Caco-2 (cell line): ENCODE measurements at places on chromosomes 6 and 20.

DNA sequence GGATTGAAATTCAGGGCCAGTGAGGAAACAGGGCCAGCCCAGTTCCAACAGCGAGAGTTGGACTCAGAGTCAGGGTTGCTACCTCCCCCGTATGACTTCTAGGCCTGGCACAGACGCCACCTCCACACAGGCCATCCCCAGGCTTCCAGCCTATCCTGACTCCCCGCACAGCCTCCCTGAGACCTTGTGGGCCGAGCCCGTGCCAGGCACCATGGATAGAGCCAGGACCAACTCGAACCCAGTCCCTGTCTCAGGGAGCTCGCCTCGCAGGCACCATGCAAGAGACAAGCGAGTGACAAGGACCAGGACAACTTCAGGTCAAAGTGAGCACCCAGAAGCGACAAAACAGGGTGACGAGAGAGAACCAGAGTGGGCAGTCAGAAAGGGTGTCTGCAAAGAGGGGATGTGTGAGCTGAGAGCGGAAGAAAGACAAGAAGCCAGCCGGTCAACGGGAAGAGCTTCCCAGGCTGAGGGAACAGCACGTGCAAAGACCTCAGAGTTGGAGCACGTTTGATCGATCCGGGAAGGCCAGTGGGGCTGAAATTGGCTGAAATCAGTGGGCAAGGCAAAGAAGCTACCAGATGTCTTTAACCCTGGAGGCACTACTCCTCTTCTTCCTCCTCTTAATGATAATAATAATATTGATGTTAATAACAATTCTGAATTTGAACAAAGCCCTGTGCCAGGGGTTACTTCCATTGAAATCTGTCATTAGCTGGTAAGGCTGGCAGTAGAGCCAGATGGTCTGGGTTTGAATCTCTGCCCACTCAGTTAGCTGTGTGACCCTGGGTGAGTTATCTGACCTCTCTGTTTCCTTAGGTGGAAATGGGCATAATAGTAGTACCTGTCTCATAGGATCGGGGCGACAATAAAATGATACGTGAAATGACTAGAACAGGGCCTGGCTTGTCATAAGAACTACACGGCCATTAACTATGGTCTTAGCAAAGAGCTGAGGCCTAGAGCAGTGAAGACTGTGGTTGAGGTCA is 45.0 kb downstream of the KIAA1755 start:
- no peak for DNase-seq

DNA sequence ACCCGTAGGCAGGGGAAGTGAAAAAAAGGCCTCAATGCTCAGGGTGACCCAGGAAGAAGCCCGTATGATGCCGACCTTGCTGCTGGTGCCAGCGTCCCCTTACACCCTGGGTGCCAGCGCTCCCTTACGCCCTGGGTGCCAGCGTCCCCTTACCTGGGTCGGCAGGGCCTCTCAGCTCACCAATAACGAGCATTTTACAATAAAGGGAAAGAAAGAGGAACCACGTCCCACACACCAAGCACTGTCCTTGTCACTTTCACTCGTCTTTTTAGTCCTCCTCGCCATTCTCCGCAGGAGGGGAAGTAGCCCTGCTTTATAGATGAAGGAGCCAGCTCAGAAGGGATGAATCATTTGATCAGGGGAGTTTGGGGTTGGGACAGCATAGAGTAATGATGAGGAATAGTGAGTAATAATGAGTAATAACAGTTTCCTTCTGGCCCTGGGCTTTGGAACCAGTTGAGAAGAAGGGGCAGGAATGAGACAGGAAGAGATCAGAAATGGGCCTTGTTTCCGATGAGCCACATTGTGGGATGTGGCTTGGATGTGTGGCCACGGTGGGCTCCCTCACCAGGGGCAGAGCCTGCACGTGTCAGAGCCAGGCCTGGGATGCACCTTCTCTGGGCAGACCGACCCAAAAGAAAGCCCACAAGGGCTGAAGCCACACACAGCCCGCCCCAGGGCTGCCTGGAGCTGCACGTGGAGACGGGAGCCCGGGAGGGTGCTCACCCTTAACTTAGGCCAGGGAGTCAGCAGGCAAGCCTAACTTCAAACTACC is 75.7 kb downstream of the SYNJ2 start:
- DNase-seq, result no peak

DNA sequence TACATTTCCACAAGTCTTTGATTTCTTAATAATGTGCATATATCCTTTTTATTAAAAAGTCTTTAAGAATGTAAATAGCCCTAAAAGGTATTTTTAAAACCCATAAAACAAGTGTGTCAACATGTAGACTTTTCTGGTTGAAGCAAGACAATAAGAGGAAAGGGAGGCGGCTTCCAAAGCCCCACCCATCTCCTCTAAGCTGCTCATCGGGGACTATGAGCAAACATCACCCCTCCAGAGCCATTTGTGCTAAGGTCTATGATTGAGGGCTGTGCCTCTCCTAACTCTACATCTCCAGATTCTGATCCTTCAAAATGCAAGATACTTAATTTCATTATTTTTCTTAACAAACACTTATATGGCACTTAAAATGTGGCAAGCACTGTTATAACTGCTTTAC is 2.5 kb upstream of the NAA20 start:
- DNase-seq, result peak; percentile 48

- no peak for DNase-seq
These were observed 31.7 kb downstream of the PLN start for GRCh38 chr6:118579786-118580185.

GRCh38 chr6:85747093-85747492 is 104.4 kb upstream of the SYNCRIP start:
- no peak for DNase-seq

DNA sequence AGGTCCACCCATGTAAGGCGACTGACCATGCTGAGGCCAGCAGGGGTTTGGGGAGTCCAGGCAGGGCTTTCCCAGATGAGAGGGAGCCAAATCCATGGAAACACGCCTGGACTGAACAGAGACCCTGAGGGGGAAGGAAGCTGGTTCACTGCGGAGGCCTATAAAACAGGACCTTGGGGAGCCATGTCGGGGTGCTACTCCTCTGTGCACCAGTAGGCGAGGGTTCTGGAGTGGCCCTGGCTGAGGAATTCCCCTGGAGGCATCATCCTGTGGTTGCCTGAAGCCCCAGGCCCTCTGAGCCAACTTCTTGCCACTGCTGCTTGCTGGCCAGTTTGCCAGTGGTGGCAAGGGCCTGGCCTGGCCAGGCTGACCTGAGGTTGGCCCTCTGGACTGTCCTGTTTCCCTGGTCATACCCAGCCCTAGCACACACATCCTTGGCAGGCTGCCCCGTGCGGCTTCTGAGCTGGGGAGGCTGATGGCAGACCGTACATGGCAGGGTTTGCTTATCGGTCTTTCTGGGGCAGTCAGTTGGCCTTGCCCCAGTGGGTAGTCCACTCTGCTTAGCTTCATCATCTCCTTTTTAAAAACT is 2.2 kb upstream of the LRRN4 start:
- DNase-seq, result no peak

GRCh38 chr6:36035225-36035624 is 7.6 kb downstream of the MAPK14 start:
- no peak for DNase-seq

DNA sequence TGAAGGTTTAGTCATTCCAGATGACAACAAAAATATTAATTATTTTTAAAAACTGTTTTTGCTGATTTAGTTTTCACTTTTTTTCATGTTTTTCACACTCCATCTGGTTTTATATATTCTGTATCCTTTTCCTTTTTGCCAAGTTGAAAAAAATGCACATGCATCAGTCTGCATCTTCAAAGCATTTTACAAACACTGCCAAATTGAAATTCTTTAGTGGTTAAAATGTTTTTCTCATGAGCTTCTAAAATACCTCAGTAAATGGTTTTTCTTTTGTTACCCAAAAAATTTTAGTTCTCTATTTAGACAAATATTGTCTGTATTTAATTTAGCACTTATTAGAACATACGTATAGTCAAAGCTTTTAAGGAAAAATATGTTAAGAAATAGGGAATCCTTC is 386.9 kb upstream of the HSF2 start:
- DNase-seq, result no peak

DNA sequence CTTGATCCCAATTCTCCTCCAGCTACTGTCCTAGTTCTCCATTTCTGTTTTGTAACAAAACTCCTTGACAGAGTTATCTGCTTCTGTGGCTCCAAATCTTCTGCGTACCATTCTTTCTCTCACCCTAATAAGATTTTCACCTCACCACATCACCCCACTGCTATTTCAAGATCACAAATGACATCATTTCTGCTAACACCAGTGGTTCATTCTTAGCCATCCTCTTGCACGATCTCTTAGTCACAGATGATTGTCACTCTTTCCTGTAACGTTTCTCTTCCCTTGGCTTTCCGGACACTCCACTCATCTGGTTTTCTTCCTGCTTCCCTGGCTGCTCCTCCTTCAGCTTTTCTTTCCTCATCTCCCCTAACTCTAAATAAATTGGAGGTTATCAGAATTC is 56.8 kb upstream of the FABP7 start:
- no peak for DNase-seq

GRCh38 chr6:135115834-135116233 is 61.2 kb upstream of the HBS1L start:
- DNase-seq, result no peak

GRCh38 chr20:57627339-57627738 is 7.1 kb upstream of the ZBP1 start:
- DNase-seq, result peak; percentile 33

- DNase-seq, result no peak
These were observed 21.0 kb downstream of the WASF1 start for GRCh38 chr6:110158479-110158878.

DNA sequence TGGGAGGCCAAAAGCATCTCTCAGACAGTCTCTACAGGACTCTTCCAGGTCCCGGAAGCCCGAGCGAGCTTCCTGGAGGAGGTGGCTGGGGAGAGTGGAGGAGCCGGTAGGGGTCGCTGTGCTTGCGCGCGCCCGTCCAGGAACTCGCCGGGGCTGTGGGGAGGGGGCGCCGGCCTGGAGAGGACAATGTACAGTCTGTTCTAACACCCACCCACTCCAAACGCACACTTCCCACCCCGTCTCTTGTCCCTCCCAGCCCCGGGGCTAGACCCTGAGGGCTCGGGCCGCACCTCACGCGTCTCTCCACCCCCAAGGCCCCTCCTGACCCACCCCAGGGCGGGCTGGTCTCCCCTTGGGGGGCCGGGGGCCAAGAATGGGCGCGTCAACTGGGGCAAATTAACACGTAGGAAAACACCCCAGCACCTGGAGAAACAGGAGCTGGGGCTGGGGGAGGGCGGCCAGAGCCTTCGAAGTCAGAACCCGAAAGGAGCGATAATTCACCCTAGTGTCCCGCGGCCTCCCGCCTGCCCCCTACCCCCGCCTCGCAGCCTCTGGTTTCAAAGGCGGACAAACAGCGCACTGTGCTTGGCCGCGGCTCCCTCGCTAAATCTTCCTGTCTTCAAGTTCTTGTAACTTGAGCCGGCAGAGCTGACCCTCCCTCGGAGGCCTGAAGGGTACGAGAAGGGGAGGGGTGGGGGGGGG is 103.2 kb upstream of the FOXP4 start:
- DNase-seq, result peak; percentile 45

DNA sequence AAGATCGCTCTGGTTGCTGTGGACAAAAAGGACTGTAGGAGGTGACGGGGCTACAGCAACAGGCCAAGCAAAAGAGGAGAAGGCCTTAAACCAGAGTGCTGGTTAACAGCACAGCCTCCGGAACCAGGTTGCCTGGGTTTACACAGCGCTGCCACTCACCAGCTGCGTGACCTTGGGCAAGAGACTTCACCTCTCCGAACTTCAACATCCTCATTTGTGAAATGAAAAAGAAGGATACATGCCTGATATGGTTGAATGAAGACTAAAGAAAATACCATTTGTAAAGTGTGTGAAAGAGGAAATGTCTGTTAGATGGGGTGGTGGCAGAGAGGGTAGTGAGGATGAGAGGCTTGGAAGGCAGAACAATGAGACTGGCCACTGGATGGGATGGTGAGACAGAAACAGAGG is 44.9 kb downstream of the PREX1 start:
- no peak for DNase-seq

DNA sequence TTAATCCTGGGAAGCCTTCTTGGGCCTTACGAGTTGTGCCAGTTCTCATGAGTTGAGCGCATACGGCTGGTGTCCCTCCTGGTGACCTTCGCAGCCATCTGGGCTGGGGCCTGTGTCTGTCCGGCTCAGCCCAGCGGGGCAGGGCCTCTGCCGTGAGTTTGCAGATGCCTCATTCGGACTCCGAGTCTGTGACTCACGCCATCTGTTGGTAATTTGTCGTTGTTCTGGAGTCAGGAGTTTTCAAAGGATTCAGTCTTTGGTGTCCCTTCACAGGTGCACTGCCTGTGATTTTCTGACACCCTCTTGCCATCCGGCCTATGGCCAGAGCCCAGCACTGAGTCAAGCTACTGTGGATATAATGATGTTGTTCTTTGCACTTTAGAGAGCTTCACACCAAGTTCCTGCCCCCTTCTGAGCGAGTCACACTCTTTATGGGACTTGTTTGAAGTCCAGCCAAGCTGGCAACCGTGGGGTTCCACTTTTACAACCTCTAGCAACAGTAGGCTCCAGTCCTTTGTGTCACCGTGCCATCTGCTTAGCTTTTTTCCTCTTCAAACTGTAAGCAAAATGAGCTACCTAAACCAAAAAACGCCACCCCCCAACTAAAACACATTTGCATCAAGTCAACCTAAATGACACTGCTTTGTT is 175.6 kb downstream of the AIG1 start:
- DNase-seq, result no peak

DNA sequence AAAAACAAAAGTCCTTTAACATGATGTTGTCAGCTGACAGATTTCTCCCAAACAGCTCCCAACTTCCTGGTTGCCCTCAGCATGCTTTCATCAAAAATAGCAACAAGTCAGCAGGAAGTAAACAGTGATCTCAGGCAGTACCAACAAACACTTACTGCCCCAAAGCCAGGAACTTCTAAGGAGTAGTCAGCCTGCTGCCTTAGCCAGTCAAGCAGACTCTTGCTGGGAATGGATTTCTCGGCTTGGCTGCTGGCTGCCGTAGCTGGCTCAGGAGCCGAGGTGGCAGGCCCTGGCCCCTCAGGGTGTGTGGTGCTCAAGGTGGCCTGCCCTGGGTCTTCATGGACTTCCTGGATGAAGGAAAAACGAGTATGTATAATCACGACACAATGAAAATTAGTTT is 46.6 kb upstream of the EMILIN3 start:
- no peak for DNase-seq

- DNase-seq, result no peak
These were observed 764.8 kb upstream of the ADGRB3 start for GRCh38 chr6:67870321-67870720.
